Frontal cortex (tissue), 4 donors: ENCODE measurements at places on chromosomes 6 and 20. TPM values are rescaled to one million over a fixed set of nuclear protein-coding genes. Genes with fewer than 3 reads are reported as not detected.

OR2B6 gene
- not detected for total RNA-seq

IMPG1 gene
- not detected for total RNA-seq

MUC21 gene
- total RNA-seq: not detected

C20orf141 gene
- not detected for total RNA-seq

GTSF1L gene
- total RNA-seq: not detected

ESR1 gene
- total RNA-seq: under 0.01 TPM

CSE1L gene
- total RNA-seq: 172 TPM

PHACTR1 gene
- total RNA-seq: 28.1 TPM

SLC17A5 gene
- total RNA-seq: 29.8 TPM

TINAG gene
- total RNA-seq: 0.41 TPM

CCN6 gene
- not detected for total RNA-seq

TPBG gene
- 4.5 TPM for total RNA-seq

TFAP2C gene
- 2.4 TPM for total RNA-seq

ABHD12 gene
- total RNA-seq: 42.8 TPM

TEAD3 gene
- total RNA-seq: 0.41 TPM

INSM1 gene
- total RNA-seq: 8.6 TPM

EPHA7 gene
- total RNA-seq: 65.6 TPM

MYO6 gene
- 14.7 TPM for total RNA-seq

ZNF165 gene
- 1.2 TPM for total RNA-seq

C20orf202 gene
- total RNA-seq: 0.41 TPM

TMEM170B gene
- 51.8 TPM for total RNA-seq

RFX6 gene
- total RNA-seq: not detected

HLA-DPB1 gene
- 2.4 TPM for total RNA-seq

SYTL3 gene
- total RNA-seq: 2.0 TPM

KCNQ5 gene
- 12.6 TPM for total RNA-seq

VSX1 gene
- total RNA-seq: not detected

SPATS1 gene
- 0.41 TPM for total RNA-seq

MMP24 gene
- 102 TPM for total RNA-seq

OR12D3 gene
- not detected for total RNA-seq

CYB5R4 gene
- total RNA-seq: 6.9 TPM

METTL24 gene
- total RNA-seq: 2.0 TPM

DNAH8 gene
- total RNA-seq: under 0.01 TPM

RPN2 gene
- 123 TPM for total RNA-seq

RWDD2A gene
- 11.4 TPM for total RNA-seq

VIP gene
- total RNA-seq: 4.1 TPM

TP53TG5 gene
- not detected for total RNA-seq
